ENCODE measurements at places on chromosomes 7 and 10.

GRCh38 chr7:123849855-123850254 lies 4.9 kb downstream of the HYAL4 start:
- no peak for DNase-seq

GRCh38 chr10:108817584-108817983 lies 1105.7 kb downstream of the XPNPEP1 start:
- no peak for DNase-seq

GRCh38 chr10:19316204-19316870 lies 267.7 kb downstream of the MALRD1 start:
- DNase-seq: no peak

GRCh38 chr10:69413221-69413865 lies 3.4 kb downstream of the TACR2 start:
- no peak for DNase-seq

GRCh38 chr7:24778543-24779282 lies 21.4 kb upstream of the GSDME start:
- DNase-seq: no peak

DNA sequence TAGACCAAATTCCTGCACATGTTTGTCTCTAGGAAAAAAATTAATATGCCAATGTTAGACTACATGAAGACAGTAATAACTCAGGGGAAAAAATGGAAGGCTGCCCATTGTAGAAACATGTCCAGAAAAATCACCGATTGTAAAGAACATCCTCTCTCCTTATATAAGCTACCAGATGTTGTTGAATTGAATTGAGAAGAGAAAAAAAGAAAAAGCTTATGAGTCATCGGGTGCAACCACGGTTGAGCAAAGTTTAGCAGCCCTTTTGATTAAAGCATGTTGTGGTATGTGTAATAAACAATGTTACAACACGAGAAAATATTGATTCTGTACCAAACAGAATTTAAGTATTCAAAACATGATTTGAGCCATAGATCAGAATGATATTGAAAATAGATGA lies 102.3 kb upstream of the ARHGAP21 start:
- peak; percentile 20 for DNase-seq

DNA sequence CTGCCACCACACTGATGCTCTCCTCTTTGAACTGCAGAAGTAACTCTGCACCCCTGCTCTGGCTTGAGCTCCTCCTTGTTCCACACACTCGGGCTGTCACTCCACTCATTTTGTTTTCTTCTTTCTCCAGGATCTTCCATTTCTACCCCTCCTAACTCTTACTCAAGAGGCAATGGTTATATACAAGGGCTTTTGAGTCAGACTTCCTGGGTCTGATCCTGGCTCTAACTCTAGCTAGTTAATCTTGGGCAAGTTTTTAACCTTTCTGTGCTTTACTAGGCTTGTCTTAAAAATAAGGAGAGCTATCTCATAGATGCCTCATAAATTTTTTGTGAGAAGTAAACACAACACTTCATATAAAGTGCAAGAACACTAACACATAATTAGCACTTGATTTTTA lies 45.3 kb upstream of the GNAI1 start:
- DNase-seq: no peak

DNA sequence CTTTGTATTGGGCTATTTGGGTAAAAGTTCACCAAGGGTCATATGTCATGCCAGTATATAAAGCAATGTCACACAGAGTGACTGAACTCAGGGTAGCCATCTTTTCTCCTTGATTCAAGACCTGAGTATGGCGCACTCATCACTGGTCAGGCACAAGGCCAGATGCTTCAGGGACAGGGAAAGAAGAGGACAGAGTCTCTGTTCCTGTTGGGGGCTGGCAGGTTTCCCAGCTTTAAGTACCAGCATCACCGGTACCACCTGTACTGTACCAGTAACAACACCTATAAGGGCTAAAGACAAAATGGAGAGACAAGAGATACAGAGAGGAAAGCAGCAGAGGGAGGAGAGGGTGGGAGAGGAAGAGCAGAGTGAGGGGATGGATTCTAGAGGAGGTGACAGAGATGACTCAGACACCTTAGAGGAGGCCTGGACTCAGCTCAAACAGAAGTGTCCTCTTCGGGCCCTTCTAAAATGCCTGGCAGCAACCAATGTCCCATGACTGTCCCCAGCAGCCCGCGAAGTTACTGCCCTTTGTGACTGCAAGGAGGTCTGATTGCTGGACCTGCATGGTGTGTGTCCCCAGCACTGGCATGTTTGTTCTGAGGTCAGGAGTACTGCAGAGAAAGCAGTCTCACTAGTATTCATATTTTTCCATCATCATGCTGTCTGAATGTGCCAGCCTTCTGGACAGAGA lies 191.3 kb downstream of the MYOF start:
- no peak for DNase-seq

GRCh38 chr7:64997927-64998391 lies 7.1 kb upstream of the ZNF117 start:
- no peak for DNase-seq

GRCh38 chr10:7409045-7409731 lies 1.6 kb downstream of the SFMBT2 start:
- DNase-seq: no peak

DNA sequence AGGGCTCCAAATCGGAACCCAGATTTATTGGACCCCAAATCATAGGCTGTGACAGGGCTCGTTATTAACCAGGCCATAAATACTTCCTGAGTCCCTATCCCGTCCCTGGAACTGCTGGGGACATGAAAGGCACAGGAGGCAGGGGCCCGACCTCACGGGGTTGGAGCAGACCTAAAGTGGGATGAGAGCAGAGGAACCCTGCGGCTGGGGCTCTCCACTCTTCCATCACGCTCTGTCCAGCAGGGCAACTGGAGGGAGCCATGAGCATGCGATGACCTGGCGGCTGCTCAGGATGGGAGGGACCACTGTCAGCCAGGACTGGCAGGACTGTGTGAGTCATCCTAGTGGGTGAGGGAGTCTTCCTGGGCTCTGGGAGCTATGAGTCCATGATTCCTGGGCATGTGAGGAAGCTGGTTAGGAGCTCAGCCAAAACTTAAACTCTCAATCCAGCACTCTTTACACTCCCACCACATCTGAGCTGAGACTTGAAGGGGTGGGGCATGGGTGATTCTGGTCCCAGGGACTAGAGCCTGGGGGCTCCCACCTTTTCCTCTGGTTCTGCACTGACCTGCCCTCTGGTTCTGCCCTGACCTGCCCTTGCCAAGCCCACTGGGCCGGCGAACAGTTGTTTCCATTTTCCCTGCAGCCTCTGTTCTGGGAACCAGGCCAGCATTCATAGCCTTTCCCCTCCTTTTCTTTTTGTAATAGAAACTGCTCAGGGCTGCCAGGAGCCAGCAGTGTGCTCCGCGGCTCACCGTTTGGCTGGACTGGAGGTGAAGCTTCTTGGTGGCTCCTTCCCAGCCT lies 47.1 kb downstream of the SYPL1 start:
- peak; percentile 97 for DNase-seq

DNA sequence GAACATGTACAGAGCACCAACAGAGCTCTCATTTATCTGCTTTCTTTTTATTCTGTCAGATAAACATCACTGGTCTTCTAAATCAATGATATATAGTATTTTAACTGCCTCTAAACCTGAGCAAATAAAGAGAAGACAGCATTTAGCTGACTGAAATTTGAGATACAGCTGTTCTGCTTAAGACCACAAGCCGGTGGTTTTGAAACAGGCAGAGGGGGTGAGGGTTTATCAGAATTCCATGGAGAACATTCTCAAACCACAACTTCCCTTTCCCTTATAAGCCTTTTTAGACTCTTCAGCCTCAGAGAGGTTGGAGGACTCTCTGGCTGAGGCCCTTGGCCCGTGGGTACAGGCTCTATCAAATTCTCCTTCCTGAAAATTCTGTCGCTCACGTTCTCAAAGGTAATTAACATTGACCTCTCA lies 87.4 kb upstream of the RSU1 start:
- no peak for DNase-seq

DNA sequence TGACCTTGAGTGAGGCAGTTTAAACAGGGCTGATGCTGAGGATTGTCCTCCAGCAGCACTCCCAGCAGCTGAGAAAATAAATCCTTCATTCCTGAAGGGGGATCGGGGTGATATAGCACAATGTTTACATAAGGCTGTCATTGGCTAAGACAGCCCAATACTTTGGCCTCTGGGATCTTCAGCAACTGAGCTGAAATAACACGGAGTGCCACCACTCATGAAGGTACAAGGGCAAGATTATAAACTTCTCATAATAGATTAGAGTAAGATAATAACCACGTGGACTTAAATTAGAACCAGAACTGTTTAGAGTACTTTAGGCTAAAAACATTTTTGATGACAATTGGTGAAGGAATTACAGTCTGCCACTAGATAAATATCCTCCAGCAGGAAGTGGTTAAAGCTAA lies 70.0 kb upstream of the PAPSS2 start:
- no peak for DNase-seq

- no peak for DNase-seq
Observed at GRCh38 chr7:98616381-98617050, 569 bp upstream of the NPTX2 start.

GRCh38 chr10:26216585-26217395 lies at the start of gene GAD2:
TSS of gene GAD2 (plus strand) at chr10:26216774. CDS start at chr10:26216810, 36 bp downstream.
- no peak for DNase-seq

DNA sequence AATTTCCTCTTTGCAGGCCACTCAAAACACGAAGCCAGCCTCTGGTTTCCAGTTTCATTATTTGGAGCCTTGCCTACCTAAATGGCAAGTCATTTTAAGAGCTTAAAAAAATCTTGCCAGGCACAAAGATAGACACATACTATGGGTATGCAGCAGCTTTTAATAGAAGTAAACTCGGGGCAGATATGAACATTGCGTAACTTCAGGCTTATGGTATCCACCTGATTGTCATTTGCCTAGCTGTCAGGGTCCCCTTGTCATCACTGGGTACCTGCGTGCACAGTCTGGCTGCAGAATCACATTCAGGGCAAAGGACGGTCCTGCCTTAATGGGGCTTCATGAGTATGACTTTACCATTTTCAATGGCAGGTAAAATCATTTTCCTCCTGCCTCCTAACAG lies 466.1 kb upstream of the NRP1 start:
- DNase-seq: no peak

DNA sequence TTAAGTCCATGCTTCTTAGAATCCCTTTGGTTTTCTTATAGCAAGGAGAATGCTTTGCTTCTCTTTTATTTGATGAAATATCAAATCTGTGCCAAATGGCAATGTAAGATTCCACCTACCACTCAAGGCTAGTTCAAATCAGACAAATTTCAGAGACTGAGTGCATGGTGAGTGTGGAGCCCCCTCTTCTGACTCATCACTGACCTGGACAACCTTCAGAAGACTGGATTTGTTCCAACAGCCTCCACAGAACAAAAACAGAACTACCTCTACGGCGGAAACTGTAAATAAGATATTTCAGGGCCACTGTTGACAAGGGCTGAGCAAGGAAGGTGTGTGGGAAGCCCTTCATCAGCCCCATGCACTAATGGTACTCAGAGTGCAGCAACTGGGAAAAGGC lies 21.1 kb downstream of the NCAPG2 start:
- DNase-seq: no peak

DNA sequence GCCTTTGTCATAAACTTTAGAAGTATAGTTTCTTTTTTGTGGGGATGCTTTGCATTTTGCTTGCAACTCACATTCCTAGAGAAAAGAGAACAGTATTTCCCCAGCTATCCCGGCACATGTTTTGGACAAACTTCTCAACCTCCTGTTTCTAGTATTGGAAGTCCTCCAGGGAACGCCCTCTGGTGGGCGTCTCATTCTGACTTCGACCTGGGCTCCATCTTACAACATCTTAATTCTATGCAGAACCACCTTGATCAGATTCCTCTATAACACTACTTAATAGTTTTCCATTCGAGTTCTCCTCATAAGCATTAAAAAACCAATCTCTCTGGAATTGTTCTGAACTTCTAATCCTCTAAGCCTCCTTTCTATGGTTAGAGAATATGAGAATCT lies 139.5 kb upstream of the FZD8 start:
- DNase-seq: no peak

GRCh38 chr7:41886901-41887311 lies 184.0 kb upstream of the INHBA start:
- DNase-seq: no peak

DNA sequence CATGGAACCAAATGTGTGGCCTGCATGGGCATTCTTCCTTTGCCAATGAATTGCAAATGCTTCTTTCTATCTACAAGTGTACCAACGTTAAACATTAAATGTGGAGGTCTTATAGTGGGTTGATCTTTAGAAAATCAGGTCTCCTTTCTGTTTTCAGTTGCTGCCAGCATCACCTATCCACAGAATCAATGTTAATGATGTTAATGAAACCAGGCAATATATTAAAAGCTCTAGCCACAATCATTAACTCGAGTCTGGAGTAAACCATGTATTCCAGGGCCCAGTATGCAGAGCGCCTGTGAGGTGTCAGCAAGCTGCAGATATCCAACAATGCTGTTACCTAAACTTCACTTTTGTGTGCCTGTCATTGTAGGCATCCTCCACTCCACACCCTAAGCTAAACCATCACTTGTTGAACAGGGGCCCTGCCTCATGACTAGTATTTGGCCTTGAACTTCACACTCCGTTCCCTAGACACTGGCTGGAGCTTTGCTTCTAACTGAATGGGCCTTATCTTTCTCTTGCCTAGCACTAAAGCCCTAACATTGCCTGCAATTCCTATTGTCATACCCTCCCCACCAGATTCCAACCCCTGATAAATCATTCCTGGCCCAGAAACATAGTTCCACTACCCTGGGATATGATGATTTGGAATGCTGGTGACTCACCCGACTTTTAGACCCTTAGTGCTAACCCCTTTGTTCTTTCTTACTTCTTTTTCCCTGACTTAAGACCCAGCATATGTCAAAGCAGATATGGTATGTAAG lies 24.3 kb upstream of the ITGB8 start:
- DNase-seq: no peak

- DNase-seq: no peak
Observed at GRCh38 chr10:13417459-13418126, 69.5 kb upstream of the SEPHS1 start.

DNA sequence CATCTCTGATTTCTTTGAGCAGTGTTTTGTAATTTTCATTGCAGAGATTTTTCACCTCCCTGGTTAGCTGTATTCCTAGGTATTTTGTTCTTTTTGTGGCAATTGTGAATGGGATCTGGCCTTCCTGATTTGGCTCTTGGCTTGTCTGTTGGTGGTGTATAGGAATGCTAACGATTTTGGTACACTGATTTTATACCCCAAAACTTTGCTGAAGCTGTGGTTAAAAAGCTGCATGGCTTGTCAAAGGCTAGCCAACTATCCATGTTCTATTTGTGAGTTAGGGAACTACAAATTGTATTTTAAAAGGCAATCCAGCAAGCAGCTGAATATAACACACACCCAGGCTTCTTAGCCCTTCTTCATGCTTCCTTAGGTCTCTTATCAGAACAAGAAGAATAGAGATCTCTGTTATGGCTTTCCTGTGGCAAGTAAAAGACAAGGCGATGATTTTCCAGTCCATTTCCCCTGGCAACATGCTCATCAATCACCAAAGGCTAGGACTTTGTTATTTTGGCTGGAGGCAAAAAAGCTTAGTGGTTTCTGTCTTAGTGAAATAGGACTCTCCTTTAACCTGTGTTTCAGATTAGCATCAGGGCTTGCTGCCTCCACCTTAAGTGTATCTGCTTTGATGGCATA lies 77.5 kb downstream of the CDK6 start:
- no peak for DNase-seq
